Activated CD4-positive, CD25-positive, alpha-beta regulatory T cell treated with anti-CD3 and anti-CD28 coated beads, Interleukin-2, amount 50 U/mL, for 72 hours (primary cell): ENCODE measurements at places on chromosomes 7 and 10.

GRCh38 chr7:121187222-121187621, 141.6 kb upstream of the WNT16 start:
- no peak for DNase-seq

DNA sequence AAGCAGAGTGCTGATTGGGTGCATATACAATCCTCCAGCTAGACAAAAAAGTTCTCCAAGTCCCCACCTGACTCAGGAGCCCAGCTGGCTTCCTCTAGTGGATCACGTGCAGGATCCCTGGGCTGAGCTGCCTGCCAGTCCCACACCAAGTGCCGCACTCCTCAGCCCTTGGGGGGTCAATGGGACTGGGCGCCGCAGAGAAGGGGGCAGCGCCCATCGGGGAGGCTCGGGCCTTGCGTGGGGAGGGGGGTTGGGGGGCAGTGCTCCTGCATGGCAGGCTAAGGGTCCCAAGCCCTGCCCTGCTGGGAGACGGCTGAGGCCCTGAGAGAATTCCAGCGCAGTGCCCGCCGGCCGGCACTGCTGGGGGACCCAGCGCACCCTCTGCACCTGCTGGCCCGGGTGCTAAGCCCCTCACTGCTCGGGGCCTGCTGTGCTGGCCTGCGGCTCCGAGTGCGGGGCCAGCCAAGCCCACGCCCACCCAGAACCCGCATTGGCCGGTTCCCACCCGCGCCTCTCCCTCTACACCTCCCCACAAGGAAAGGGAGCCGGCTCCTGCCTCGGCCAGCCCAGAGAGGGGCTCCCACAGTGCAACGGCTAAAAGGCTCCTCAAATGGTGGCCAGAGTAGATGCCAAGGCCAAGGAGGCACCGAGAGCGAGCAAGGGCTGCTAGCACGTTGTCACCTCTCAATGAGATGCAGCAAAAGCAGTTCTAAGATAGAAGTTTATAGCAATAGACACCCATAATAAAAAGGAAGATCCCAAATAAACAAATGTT, 274.3 kb upstream of the LRRTM3 start:
- no peak for DNase-seq

DNA sequence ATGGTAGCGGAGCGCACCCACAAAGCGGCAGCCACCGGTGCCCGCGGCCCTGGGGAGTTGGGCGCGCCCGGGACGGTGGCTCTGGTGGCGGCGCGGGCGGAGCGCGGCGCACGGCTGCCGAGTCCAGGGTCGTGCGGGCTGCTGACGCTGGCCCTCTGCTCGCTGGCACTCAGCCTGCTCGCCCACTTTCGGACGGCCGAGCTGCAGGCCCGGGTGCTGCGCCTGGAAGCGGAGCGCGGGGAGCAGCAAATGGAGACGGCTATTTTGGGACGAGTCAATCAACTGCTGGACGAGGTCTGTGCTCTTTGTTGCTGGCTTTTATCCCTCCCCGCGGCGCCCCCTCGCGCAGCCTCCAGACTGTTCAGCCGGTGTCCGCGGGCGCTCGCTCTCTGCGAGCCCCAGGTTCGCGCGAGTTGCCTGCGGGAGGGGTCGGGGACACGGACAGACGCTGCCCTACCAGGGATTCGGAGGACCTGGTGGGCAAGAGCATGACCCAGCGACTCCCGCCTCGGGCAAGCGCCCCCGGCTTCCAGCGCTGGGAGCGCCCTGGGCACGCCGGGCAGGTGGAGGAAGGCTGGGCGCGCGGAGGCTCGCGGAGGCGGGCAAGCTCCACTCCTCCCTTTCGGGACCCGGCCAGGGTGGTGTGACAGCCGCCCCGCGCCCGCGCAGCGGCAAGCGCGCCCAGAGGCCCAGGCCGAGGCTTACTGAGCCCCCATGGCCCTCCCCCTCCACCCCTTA, 887 bp downstream of the COL13A1 start:
- DNase-seq, result no peak

- no peak for DNase-seq
These were observed 35.3 kb downstream of the NEUROD6 start for GRCh38 chr7:31305260-31305659.

DNA sequence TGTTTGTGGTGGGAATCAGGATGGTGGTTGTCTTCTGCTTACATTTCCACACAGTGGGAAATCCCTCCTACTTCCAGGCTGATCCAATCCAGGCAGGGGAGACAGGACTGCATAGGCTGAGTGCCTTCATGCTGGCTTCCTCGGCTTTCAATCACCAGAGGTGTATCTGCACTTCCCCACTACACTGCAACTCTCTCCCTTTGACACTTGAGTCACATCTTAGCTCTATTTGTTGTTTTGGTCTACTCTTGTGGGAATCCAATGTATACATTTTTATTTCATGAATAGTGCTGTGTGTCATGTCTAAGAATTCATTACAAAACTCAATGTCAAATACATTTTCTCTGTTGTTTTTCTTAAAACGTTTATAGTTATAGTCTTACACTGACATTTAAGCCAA, 735.6 kb downstream of the XPNPEP1 start:
- no peak for DNase-seq

DNA sequence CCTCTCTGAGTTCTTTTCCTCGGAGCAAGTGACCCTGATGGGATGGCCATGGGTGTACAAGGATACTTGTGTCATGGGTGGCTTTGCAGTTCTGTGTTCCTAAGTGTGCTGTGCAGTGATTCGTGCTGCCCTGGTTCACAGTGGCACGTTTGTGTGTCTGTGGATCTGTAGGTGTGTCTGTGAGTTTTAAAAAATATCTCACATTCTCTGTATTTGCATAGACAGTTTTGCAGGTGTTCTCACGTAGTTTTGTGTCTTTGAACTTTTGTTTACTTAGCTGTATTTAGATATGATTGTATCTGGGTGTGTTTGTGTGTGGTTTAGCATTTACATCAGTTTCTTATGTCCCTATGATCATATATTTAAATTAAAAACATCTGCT, 3.7 kb downstream of the ZNF775 start:
- DNase-seq, result no peak

DNA sequence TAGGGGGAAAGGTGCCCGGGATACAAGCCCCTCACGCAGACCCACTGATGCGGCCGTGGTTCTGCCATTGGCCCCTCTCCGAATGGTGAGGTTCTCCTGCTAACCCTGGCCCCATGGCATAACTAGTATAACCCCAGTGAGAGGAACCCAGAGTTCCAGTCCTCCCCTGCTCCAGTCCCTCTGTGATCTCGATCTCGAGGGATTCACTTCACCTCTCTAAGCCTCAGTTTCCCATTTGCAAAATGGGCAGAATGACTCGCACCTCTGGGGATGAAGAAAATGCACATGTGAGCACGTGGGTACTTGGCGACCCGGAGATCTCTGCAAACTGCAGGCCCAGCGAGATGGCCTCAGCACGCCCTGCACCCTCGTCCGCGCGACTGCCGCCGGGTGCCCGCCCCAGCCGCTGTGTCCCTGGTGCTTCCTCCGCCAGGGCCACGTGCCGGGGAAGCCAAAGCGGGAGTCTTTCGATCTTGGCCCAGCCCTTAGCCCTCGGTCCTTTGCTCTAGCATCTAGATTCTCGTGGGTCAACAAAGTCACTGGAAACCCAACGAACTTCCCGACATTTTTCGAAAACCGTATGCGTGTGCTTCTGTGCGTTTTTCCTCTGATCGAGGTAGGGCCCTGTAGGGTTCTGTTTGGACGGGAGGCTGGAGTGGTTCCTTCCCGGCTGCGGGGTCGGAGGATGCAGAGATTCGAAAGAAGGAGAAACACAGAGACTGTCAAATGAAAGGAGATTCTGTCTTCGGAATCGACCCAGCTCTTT, 169.8 kb downstream of the UBE2H start:
- DNase-seq, result no peak

GRCh38 chr7:770741-771166, 43.7 kb upstream of the PRKAR1B start:
- DNase-seq, result no peak

GRCh38 chr10:34288634-34289033, 526.5 kb downstream of the PARD3 start:
- no peak for DNase-seq
